ENCODE measurements at places on chromosomes 16 and 17. TPM values are rescaled to one million over a fixed set of nuclear protein-coding genes. Genes with fewer than 3 reads are reported as not detected.
A peak's percentile ranks its signal among the peaks of the same experiment; 100 is the strongest.

- no peak for DNase-seq
Measured at GRCh38 chr17:50181144-50181543, 15.3 kb downstream of the SGCA start.

- no peak for DNase-seq
Measured at GRCh38 chr17:47778184-47778635, 43.4 kb downstream of the OSBPL7 start.

DNA sequence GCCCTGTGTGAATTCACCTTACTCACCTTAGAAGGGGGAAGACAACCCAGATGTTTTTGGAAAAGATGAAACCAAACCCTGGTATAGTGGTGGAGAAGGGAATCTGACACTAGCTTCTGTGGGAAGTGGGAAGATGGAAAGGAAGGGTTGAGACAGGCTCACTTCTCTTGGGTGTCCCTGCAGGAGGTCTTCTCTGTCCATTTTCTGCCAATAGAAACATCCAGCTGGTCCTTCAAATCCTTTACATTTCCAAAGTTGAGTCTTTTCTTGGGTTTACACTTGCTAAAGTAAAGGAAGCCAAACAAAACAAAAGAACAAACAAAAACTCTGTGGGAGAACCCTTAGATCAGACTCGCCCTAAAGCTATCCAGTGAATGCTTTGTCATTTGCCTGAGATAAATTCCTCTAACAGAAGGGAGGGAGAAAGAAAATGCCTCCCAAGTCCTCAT is 10.2 kb downstream of the HOXB1 start:
- DNase-seq, result no peak

GRCh38 chr17:28216528-28216927 is 102.5 kb upstream of the TMEM97 start:
- no peak for DNase-seq

GRCh38 chr17:6901086-6901485 is 69.6 kb upstream of the TEKT1 start:
- no peak for DNase-seq

DNA sequence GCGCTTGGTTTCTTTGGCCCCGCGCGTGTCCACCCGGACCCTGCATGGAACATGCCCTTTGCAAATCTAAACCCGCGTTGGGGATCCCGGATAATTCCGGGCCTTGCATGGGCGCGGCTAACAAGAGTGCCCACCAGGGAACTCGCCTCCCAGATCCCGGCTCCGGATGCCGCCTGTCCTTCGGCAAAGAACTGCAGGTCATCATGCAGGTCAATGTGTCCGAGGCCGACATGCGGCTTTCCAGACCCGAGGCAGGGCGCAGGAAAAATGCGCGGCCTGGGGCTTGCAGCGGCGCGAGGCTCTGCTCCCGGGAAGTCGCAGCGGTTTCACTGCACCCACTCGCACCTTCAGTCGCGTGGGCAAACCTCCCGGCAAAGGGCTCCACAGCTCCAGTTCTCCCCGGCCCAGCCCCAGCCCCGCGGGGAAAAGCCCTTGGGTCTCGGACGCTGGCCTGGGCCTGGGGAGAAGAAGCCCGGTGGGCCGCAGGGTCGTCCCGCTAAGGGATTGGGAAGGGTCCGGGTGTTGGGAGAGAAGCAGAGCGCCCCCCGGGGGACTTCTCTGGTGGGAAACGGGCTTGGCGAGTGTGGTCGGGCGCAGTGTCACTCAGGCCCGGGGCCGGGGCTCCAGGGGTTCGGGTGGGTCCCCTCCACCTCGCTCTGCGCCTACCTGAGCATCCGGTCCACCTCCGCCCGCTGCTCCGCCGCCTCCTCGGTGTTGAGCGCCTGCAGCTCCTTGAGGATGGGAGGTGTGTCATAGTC is 805 bp downstream of the HNF1B start:
- DNase-seq, result no peak

GRCh38 chr16:81638286-81638945 is 140.7 kb upstream of the PLCG2 start:
- no peak for DNase-seq

DNA sequence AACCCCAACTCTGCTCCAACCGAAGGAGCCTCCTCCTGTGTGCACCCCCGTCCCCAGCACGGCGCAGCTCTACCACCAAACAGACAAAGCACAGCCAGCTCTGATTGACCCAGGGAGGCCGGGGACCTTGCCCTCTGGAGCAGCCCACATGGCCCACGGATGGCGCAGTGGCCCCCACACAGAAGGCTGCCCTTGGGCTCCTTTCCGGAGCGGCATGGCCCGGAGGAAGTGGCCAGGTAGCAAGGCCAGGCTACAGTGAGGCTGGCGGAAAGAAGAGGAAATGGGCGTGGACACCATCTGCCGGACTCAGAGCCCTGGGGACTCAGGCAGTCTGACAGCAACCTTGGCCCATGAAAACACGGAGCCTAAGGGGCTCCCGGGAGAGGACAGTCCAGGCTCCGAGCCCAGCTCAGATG is 19.9 kb upstream of the ZC3H18 start:
- DNase-seq, result no peak

DNA sequence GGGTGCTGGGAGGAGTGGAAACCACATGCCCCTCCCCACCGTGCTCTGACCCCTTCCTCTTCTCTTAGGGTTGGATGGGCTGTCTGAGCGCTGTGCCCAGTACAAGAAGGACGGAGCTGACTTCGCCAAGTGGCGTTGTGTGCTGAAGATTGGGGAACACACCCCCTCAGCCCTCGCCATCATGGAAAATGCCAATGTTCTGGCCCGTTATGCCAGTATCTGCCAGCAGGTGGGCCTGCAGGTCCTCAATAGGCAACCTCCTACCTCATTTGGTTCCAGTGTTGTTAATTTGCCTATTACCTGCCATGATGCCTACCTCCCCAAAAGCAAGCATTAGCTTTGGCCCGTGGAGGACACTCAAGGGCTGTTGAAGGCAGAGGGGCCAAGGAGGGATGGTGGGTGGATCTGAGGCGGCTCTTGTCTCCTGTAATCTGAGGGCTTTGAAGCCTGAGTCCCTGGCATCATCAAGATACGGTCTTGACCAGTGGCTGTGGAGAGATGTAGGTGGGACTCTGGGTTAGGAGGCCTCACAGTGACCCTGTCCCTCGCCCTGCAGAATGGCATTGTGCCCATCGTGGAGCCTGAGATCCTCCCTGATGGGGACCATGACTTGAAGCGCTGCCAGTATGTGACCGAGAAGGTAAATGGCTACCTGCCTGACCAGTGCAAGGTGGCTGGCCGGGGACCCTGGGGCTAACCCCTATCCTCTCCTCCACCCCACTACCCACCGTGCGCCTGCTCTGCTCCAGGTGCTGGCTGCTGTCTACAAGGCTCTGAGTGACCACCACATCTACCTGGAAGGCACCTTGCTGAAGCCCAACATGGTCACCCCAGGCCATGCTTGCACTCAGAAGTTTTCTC is 3.4 kb downstream of the ALDOA start:
- DNase-seq, result peak; percentile 66

- DNase-seq, result no peak
Measured at GRCh38 chr16:52581530-52581929, 34.6 kb upstream of the TOX3 start.

DNA sequence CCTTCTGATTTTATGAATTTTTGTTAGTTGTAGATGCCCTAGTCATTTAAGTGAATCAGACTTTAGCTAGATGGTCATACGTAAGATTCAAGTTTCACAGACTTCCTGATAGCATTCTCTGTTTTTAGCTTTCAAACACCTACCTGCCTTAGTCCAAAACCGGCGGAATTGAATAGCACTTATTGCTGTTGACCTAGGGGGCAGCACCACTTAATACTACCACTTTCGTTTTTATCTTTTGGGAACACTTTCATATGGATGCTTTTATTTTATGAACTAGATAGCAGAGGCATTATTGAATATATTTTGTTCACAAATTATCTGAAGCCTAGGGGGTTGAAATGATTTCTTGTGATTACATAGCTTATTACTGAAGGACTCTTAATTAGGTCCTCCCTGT is 31.5 kb downstream of the TADA2A start:
- peak; percentile 22 for DNase-seq

Gene TEX14
- total RNA-seq, result under 0.01 TPM

Gene ITGA2B
- total RNA-seq, result 0.22 TPM

Gene TM4SF5
- total RNA-seq, result not detected

Gene NXPH3
- 1.1 TPM for total RNA-seq

Gene EVI2A
- total RNA-seq, result 0.87 TPM

Gene KRTAP17-1
- total RNA-seq, result not detected

Measured in lung microvascular endothelial cell (primary cell).